ENCODE measurements at places on chromosomes 2 and 18.
A peak's percentile ranks its signal among the peaks of the same experiment; 100 is the strongest.

- no peak for DNase-seq
Measured at GRCh38 chr2:203450561-203450960, 84.5 kb downstream of the RAPH1 start.

DNA sequence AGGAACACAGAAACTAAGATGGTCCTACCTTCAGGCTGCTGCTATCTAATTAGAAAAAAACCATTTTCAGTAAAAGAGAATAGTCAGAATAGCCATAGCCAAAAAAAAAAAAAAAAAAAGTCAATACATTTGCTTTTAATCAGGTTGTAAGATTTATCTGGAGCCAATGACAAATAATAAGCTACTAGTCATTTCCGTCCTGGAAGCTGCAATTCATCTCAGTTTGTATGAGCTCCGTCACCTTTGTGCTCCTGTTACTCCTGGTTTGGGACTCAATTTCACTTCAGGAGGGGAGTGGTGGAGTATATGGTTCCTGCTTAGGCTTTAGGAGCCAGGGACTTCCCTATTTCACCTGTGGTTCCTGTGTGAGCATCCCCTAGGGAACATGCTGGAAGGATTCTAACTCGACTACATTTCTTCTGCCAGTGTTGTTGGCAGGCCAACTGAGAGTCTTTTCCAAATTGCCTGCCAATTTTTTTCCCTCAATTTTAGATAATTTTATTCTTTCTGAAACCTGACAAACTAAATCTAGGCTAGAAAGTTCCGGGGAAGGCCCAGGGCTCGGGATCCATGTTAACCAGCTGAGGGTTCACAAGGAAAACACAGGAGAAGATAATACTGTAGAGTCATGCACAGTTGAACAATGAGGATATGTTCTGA is 481.8 kb downstream of the DLGAP1 start:
- DNase-seq: no peak

DNA sequence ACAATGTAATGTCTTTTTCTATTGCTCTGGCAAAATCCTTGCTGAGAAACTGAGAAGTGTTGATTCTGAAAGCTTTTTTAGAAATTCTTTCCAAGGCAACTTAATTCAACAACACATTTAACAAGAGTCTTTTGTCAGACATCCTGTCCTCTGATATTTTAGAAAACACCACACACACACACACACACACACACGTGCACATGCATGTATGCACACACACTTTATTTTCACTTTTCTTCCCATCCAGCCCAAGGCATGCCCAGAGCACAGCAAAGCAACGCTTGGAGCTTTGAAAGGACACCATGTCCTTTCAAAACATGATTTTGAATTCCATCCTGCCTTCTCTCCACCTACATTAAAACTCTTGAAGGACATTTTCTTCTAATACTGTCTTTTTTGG is 116.1 kb downstream of the ATL2 start:
- DNase-seq: no peak

DNA sequence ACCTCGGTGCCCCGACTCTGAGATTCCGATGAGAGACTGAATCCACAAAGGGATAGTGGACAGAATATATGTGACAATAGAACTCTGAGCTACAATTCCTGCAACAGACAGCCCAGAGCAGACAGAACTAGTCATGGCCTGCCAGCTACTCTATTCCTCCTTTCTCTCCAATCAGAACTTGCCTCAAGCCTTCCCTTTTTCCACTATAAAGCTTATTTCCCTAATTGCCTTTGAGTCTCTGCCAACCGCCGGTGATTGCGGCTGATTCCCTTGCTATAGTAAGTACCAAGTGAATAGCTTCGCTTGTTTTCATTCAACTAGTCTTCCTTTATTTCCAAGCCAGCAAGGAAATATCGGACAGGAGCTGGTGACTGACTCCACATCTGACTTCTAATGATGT is 96.8 kb downstream of the DSC3 start:
- no peak for DNase-seq

DNA sequence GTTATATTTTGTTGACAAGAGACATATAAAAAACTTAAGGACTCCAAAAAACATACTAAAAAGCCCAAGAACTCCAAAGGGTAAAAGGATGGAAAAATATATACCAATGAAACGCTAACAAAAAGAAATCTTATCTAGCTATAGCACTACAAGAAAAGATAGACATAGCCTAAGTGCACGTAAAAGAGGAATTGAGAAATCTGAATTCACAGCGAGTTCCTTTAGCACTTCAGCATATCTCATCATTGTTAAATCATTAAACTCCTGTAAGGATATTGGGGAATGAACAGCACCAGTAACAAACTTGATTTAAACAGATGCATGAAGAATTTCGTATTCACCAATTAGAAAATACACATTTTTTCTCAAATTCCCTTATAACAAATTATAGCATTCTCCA is 134.1 kb downstream of the CAPN13 start:
- no peak for DNase-seq

DNA sequence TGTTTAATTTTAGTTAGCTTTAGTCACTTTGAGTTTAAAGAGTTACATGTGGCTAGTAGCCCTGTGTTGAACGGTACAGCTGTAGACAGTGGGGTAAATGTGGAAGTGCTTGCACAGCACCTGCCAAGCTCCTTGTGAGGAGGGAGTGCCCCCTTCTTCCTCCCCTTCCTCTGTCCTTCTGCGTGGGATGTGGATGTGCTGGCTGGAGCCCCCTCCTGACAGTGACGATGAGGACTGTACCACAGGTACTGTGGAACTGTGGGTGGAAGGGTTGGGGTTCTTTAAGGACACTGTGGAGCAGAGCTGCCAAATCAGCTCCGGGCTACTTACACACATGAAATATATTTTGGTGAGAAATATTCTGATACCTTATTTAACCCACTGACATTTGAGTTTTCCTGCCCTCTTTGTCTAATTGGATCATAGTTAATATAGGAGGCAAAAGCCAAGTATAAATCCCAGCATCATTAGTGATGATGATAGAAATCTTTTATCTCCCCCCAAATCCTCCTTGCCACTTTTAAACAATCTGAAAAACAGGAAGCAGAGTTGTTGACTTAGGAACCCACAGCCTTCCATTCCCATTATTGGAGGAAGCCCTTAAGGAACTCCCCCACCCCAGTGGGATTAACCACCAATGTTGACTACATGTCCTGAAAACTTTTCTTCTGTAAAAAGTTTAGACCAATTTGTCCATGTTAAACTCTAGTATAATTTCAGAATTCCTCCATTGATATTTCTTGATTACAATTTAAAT is 181.3 kb downstream of the PTPRM start:
- no peak for DNase-seq

DNA sequence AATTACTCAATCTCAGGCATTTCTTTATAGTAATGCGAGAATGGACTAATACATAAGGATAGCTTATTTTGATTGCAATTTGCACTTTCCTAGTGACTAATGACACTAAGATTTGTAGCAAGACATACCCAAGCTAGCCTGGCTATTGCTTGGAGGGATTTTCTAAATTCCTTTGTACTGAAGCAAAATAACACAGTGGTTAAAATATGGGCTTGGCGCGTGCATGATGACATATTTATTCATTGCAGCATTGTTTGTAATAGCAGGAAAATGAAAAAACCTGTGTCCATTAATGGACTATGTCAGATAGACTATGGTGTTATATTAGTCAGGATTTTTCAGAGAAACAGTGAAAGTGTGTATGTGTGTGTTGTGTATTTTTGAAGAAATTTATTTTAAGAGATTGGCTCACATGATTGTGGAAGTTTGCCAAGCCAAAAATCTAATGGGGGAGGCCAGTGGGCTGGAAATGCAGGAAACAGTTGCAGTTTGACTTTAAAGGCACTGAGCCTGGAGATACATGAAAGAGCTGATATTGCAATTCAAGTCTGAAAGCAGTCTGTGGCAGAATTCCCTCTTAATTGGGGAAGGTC is 16.7 kb upstream of the LAPTM4A start:
- DNase-seq: no peak

- DNase-seq: no peak
Measured at GRCh38 chr2:24012521-24013188, 2.8 kb downstream of the MFSD2B start.

GRCh38 chr2:47503481-47504070 is 100.6 kb downstream of the MSH2 start:
- no peak for DNase-seq

- no peak for DNase-seq
Measured at GRCh38 chr2:103788389-103788788, 1026.6 kb downstream of the TMEM182 start.

DNA sequence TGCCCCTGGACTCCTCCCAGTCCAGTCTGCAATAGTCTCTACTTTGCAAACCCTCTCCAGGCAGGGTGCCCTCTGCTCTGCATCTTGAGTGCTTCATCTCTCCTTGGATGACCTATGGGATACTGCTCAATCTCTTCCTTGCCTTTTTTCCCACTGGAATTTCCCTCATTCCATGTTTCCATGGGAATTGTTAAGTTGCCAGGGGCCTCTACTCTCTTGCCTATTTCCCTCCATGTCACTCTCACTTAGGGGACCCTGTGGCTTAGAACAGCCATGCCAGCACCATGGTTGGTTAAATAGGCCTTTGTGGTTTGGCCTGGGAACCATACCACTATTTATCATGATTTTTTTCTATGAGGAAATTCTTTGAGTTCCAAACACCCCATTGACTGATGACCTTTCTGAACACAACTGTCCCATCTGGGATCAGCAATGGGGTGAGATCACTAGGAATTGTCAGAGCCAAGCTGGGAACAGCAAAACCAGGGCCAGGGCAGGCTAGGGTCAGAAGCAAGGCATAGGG is 91.4 kb upstream of the RBMS1 start:
- no peak for DNase-seq

DNA sequence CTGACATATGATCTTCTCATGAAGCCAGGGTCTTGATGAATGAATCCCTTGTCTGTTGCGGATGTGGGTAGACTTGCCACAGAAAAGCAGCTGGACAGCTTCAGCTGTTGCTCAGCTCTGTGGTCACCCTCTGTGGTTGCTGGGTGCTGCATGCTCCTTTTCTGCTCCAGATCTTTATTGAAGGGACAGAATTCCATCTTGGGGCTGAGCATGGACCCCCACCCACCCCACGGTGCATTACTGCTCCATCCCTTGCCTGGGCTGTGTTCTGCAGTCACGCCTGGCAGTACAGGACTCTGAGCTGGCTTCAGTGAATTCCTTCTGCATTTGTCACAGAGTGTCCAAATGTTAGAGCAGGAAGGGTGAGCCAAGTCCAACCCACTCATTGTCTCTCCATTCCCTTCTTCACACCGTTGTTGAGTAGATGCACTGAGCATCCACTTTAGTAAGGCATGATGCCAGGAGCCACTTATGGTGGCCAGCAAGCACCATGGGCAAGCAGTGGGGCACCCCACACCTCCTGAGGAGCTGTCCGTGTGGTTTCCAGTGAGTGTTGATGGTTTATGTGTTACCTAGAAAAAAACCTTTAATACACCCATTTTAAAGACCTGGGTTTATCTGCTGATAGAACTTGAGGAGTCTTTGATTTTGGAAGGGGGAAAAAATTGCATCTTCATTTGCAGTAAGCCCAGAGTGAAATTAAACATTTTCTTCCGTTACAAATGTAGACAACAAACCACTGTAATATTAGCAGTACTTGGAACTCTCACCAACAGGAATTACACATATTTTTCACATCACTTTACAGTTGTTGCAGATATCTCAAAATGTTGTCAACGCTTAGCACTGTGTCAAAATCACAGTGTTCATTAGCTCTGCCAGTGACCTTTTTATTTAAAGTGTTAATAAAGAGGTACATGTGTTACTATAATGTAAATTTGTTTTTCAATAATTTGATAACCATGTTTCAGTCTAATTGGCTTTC is 14.7 kb upstream of the ITGB6 start:
- no peak for DNase-seq

DNA sequence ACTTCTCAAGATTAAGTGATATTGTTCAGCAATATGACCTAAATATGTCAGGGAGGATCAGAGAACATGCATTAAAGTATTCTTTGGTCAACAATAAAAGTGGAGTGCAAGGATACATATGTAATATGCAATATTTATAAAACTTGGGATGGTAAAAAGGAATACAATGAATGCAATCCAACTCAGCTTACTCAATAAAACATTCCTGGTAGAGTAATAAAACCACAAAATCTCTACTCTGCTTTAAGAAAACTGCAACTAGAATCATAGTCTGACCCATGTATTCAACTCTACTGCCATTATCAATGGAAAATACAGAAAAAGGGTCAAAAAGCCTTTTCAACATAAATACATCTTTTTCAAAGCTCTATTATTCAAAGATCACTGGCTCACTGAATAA is 11.6 kb downstream of the IRS1 start:
- DNase-seq: no peak

- DNase-seq: peak; percentile 77
Measured at GRCh38 chr2:226352941-226353560, 446.6 kb downstream of the IRS1 start.

GRCh38 chr18:23067236-23067635 is 68.0 kb upstream of the CABLES1 start:
- DNase-seq: peak; percentile 27

- no peak for DNase-seq
Measured at GRCh38 chr2:226890286-226890685, 54.4 kb downstream of the RHBDD1 start.

- DNase-seq: no peak
Measured at GRCh38 chr18:28715206-28715605, 538.3 kb upstream of the CDH2 start.

GRCh38 chr18:13363359-13363758 is 144.8 kb downstream of the LDLRAD4 start:
- no peak for DNase-seq

GRCh38 chr2:240591226-240591625 is 4.7 kb downstream of the CAPN10 start:
- no peak for DNase-seq

Data from NCI-H2171 treated with DMSO at 0.1 percent for 48 hours (cell line).